NCI-H1092 (cell line): ENCODE measurements at places on chromosomes 7 and 10.

DNA sequence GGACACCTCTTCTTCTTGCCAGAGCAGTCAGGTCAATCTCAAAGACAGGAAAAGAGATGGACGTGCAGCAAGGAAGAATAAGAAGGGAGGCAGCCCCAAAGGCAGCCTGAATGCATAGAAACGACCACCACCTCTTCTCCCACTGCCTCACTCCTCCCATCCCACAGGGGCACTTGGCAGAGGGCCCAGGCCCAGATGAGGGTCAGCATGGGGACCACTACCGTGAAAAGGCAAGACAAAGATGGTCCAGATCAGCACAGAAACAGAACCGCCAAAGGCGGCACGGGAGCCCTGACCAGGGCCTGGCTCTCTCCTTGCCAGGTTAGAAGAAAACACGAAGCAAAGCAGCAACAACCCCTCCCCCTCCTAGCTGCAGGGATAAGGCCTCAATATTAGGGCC lies 1.9 kb upstream of the NDST2 start:
- no peak for DNase-seq

GRCh38 chr10:60032723-60033122 lies 126.4 kb upstream of the CCDC6 start:
- DNase-seq = peak; percentile 13

- DNase-seq = no peak
Observed at GRCh38 chr7:22418251-22419046, 61.5 kb upstream of the RAPGEF5 start.

- no peak for DNase-seq
Observed at GRCh38 chr7:120303105-120303504, 30.1 kb downstream of the KCND2 start.

DNA sequence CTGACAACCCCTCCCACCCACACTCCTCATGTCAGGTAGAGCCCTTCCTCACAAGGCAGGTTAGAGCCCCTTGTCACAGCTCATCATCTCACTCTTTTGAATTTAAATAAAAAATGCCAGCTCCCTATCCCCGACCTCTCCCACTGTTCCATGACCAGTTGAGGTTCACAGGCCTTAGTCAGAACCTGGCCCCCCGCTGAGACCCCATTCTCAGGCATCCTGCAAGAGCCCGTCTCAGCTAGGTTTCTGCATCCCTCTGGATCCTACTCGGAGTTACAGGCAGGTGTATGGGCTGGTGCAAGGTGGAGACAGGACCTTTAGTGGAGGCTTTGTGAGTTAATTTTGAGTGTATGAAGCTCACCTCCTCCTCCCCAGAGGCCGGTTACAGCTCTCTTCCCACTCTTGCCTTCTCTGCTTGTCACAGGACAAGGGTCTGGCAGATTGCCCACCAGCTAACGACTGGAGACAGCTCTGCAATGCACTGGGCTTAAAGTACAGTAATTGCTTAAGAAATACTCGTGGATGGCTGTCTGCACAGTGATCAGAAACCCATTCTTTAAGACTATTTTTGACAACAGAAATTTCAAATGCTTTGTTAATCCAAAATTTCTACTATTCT lies 394.9 kb upstream of the DPP6 start:
- DNase-seq = no peak

GRCh38 chr7:20466543-20467021 lies 135.9 kb downstream of the ITGB8 start:
- no peak for DNase-seq

DNA sequence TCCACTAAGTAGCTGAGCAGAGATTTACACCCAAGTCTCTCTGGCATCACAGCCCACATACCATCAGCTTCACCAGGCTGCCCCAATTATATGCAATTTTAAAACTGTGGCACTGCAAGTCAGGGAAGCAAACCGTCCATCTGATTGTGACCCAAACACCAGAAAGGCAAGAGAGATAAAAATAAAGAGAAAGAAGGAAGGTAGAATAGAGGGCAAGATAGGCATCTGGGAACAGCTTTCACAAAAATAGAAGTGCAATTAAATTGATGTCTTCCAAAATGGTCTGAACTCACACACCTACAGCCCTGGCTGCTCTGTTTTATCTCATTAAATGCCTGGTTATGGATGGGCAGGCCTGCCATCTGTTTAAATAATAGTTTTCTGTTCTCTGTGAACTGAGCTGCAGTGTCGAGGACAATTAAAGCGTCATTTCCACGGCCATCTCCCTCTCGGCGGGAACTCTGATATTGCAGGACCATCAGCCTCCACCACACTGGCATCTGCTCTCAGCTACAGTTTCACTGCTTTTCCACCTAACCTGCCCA lies 509.1 kb downstream of the INHBA start:
- DNase-seq = no peak

DNA sequence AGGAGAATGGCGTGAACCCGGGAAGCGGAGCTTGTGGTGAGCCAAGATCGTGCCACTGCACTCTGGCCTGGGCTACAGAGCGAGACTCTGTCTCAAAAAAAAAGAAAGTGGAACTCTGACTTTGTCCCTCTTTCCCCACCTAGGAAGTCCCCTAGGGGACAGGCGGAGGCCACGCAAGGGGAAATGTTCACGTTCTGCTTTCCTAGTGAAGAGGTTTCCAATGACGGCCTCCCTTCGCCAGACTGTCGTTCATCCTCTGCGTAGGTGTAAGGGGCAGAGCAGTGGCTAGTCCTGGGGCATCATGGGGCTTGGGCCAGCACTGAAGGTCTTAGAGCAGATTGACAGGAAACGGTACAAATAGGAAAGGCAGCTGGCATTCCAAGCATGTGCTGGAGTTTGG lies 30.6 kb downstream of the SUFU start:
- DNase-seq = no peak

DNA sequence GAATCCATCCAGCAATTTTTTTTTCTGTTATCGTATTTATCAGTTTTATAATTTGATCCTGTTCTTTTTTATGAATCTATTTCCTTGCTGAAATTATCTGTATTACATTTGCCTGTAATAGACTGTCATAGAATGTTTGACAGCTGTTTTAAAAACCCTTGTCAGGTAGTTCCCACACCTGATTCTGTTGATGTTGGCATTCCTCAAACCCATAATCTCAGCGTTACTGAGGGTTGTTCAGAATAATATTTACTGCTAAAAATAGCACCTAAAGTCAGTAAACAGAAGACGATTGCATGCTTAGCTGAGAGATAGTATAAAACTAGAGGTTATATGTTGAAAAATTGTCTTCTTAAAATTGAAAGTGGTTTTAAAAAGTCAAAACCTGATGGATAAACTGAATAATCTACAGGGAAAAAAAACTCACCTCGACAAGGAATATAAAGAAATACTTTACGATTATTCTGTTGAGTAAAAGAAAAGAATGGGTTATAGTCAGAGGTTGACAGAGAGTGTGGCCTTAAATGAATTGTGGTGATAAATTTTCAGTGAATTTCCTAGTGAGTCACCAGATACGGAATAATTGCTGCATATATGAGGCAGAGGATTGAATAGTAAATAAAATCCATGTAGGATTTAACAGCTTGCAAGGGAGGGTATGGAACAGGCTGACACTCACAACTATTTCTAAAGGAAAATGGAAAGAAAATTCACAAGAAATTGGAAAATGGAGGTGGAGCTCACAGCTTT lies 824.1 kb upstream of the IGFBP3 start:
- DNase-seq = no peak
